Stimulated activated CD8-positive, alpha-beta memory T cell treated with anti-CD3 and anti-CD28 coated beads, Interleukin-2, amount 100 ng/mL, for 48 hours (primary cell): ENCODE measurements at places on chromosomes 2 and 18.

- DNase-seq = no peak
Measured at GRCh38 chr2:39568561-39569006, 97.1 kb upstream of the TMEM178A start.

- no peak for DNase-seq
Measured at GRCh38 chr2:135679125-135679524, 62.5 kb upstream of the UBXN4 start.

DNA sequence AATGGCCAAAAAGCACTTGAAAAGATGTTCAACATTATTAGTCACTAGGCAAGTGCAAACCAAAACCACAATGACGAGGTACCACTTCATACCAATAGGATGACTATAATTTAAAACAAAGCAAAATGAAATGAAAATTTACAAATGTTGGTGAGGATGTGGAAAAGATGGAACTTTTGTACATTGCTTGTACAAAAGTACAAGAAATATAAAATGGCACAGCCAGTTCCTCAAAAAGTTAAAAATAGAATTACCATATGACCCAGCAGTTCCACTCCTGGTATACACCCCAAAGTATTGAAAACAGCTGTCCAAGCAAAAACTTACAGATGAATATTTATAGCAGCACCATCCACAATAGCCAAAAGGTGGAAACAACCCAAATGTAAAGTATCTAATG is 107.8 kb upstream of the XPO1 start:
- no peak for DNase-seq

DNA sequence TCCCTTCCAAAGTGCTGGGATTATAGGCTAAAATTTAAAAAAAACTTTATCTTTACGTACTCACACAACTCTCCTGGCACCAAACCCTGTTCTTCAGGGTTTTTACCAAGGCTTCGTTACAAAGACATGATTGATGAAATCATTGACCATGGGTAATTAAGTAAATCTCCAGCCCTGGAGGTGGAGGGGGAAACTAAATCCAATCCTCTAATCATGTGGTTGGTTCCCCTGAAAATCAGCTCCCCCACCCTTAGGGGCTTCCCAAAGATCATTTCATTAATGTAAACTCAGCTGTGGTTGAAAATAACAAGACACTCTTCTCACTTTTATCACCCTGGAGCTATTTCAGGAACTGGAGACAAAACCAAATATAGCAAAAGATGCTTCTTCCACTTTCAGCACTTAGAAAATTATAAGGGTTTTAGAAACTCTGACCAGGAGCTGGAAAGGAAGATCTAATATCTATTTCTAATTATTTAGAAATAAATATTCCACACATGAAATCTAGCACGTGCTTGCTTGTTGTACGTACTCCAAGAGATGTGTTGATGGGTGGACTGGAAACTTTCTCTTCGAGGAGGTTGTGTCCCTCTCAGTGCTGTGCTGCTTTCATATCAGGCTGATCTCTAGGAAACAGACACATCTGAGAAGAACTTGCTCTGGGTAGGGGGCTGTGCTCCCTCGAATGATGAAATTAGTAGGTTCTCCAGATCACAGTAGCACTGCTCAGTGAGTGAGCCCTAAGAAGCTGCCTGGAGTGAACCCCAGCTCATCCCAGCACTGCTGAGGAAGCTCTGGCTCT is 67.2 kb downstream of the SMAD4 start:
- no peak for DNase-seq

DNA sequence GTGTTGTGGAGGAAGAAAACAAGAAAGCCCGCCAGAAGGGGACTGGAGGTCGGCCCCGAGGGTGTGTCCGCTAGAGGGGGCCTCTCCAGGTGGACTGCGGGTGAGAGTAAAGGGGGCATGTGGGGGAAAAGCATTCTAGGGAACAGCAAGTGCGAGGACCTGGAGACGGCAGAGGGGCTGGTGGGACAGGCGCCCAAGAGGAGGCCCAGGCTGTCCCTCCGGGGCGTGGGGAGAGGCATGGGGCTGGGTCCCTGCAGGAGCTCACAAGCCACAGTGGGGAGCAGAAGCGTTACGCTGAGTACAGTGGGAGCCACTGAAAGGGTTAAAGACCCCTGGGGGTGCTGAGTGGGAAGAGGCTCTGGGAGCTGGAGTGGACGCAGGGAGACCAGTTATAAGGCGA is 1.6 kb upstream of the KLF11 start:
- no peak for DNase-seq

- no peak for DNase-seq
Measured at GRCh38 chr2:68798569-68798968, 64.0 kb downstream of the ARHGAP25 start.

DNA sequence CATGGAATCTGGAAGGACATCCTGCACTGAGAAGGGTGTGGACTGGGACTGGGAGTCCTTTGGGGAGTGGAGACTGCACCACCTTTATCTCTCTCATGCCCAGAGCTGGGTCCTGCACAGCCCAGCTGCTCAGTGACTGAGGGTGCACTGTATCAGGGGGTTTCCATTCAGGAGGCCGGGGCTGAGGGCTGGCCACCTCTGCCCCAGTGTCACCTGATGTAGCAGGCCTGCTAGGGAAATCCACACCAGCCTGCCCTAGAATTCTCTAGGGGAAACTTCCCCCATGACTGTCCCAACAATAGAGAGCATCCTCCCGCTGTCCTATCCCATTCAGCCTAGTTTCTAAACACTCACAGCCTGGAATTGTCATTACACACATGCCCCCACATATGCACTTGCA is 116.7 kb downstream of the CTIF start:
- DNase-seq = no peak

GRCh38 chr2:64203858-64204632 is 59.8 kb upstream of the PELI1 start:
- no peak for DNase-seq

DNA sequence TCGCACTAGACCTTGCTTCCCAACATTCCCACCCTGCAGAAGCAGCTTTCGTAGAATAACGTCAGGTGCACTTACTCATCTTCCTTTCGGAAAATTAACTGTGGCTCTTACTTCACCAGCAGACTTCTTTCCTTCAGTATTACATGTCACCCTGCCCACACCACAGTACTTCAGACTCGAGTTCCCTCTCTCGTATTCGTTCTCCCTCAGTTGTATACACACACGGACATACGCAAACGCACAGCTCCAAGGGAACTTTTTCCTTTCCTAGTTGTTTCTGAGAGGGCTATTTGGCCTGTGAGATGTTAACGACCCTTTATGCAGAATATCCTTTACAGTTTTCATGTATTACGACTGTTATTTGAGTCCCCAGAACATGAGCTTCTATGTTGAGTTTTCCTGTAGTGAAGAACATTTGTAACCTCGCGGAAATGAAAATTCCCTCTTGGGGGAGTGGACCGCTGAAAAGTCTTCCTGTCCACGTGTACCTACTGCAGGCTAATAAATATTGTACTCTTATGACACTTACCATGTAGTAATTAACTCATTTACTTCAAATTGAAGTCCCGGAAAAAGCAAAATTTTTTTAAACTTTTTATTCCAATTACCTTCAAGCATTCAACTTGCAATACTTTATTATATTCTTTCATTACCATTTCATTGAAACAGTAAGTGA is 908 bp downstream of the ERLEC1 start:
- no peak for DNase-seq

DNA sequence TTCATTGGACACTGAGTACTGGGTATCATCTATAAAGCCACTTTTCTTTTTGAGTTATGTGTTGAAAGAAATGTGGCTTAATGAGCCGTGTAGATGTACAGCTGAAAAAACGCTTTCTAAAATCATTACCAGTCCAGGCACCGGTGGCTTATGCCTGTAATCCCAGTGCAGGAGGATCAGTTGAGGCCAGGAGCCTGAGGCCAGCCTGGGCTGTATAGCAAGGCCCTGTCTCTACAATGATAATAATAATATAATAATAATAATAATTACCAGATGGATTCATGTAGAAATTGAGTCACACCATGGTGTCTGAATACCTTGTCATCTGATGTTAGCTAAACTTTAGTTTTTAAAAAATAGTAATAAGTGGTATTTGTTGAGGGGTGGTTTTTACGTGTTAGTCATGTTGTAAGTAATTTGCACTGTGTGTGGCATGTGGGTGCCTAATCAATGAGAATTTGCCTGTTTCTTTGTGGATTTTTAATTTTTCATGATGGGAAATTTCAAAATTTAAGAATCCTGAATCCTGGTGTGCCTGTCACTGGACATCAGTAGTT is 30.1 kb downstream of the NCK2 start:
- DNase-seq = no peak

- no peak for DNase-seq
Measured at GRCh38 chr18:36386150-36386920, 88.8 kb downstream of the FHOD3 start.

GRCh38 chr2:68673631-68674030 is 30.3 kb downstream of the PROKR1 start:
- DNase-seq = no peak

DNA sequence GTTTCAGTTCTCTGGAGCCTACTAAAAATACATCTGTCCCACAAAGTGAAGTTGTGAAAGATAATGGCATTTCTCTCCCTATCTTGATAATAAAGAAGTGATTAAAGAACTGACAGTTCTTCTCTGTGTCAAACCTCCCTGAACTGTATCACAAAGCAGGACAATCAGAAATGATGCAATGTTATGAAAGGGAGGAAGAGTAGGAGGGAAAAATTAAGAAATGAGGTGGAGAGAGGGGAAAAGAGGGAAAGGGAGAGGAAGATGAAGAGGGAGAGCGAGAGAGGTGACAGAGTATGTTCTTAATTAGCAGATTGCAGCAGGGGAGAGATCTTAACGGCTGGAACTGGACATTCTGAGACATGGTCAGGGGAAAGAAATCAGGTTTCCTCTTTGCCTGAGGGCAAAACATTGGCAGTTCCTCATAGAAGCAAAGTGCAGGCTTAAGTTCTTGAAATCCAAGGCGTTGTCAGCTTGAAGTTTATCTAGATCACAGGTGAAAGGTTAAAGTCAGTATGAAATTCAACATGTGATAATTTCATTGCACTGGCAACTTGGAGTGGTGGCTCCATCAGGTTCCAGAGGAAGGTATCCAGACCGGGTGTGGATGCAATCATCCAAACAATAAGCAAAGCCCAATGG is 54.6 kb downstream of the RDH14 start:
- DNase-seq = no peak

GRCh38 chr2:170243118-170243837 is 65.3 kb downstream of the MYO3B start:
- no peak for DNase-seq

GRCh38 chr2:201467666-201468065 is 16.1 kb downstream of the STRADB start:
- DNase-seq = no peak

GRCh38 chr2:20351555-20352229 is 1.0 kb upstream of the PUM2 start:
- DNase-seq = no peak

DNA sequence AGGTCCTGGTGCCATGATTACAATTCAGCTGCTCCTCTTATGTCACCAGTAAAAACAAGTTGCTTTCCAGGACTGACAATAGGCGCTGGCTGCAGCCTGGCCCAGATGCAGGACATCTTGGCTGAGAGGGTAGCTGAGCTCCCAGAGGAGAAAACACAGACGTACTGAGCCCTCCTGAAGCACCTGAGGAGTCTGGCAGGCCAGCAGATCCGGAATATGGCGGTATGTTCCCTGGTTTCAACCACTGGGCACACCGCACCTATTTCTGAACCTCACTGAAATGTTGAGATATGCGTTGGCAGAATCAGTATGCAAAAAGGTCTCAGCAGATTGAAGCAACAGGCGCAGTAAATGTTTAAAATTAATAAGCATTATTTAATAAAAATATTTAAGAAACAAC is 73.1 kb upstream of the BZW1 start:
- DNase-seq = no peak

DNA sequence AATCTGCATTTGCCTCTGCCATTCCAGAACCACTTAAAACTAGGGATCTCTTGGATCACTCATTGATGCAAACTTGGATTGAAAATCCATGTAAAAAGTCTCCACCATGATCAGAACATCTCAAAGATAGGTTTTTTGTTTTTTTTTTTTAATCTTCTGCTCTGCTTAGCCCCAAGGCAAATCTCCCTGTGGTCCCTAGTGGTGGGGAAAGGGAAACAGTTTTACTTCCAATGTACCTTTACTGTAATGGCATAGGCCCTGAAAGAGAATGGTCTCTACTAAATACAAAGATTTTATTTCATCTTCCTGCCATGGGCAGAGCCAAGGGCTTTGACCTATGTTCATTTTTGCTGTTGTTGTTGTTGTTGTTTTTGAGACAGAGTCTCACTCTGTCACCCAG is 78.4 kb downstream of the KANSL1L start:
- no peak for DNase-seq

- DNase-seq = no peak
Measured at GRCh38 chr2:165957030-165957675, 3.6 kb upstream of the TTC21B start.

- DNase-seq = no peak
Measured at GRCh38 chr2:42309366-42309765, 51.7 kb downstream of the COX7A2L start.

- no peak for DNase-seq
Measured at GRCh38 chr2:61887717-61888266, 664 bp downstream of the CCT4 start.

DNA sequence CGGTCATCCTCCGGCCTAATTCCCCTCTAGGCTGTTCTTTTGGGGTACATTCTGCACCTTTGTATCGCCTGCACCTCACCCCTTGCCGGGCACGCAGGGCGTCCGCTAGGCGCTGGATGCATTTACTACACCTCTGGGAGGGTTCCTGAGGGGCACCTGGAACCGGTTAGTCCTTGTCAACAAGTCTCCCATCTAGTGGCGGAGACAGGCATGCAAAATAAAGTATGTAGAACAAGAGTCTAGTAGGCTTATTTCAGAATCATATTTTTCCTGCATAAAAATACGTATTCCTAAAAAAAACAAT is 705 bp upstream of the TEX261 start:
- no peak for DNase-seq

GRCh38 chr2:238431-238830 is 25.4 kb downstream of the SH3YL1 start:
- DNase-seq = no peak

DNA sequence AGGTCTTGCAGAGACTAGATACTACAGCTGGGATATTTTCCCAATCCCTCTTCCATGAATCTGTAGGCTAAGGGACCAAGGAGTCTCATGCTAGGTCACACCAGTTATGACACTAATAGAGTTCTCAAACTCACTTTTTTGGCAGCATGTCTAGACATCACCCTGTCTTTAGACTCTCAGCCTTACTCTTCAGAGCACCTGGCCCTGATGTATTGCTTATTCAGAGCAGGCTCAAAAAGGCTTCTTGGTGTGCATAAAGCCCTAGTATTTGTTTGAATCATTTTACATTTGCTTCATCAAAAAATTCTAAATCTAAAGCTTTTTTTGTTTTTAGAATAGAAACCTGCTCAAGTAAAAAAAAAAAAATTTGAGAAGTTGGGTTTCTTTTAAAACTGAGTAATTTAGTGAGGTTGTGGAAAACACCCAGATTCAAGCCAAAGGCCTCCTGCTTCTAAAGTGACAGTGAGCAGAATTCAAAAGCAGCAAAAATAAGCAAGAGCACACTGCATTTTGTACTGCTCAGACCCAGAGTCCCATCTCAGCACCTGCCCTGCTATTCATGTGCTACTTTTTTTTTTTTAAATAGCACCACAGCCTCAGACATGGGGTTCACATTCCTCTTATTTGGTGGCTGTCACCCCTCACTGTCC is 18.0 kb upstream of the DNAH6 start:
- no peak for DNase-seq
